ENCODE measurements at places on chromosomes 2 and 18.
A peak's percentile ranks its signal among the peaks of the same experiment; 100 is the strongest.

DNA sequence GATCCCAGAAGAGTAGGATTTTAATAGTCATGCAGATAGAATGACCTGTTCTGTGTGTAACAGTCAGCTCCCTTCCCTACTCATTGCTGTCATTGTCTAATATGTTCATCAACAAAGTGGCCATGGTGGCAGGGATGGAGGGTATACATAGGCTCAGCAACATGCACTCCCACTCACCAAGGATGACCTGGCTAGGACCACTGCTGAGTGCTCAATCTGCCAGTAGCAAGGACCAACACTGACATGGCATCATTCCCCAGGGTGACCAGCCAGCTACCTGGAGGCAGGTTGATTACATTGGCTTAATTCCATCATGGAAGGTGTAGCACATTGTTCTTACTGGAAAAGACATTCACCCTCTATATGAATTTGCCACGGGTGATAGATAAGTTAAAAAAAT is 401.7 kb upstream of the CELF4 start:
- DNase-seq: peak; percentile 97

GRCh38 chr2:42932271-42933151 is 140.1 kb upstream of the HAAO start:
- no peak for DNase-seq

DNA sequence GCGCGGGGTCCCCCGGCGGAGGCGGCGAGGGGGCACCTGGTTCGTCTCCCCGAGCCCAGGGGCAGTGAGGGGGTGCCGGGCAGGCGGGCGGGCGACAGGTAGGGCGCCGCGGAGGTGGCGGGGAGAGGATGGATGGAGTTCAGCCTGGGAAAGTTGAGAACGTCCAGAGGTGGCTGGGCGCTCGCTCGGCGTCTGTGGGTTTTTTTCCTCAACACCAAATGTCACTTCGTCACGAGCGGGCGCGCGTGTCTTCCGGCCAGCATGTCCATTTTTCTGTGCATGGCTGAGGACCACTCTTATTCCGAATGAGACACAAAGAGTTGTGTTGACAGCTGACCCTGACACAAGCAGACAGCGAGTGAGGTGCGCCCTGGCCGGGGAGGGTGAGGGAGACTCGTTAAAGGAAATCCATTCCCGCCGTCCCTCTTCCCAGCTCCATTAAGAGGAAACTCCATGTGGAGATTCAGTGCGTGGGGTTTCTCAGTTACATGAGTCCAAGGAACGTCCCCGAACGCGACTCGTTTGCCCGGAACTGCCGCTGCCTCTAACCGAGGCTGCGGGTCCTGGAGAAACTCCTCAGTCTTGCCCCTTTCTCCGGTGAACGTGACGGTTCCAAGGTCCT is 859 bp downstream of the GREB1L start:
- DNase-seq: no peak

- no peak for DNase-seq
These were observed 2.0 kb downstream of the FMNL2 start for GRCh38 chr2:152336854-152337510.

DNA sequence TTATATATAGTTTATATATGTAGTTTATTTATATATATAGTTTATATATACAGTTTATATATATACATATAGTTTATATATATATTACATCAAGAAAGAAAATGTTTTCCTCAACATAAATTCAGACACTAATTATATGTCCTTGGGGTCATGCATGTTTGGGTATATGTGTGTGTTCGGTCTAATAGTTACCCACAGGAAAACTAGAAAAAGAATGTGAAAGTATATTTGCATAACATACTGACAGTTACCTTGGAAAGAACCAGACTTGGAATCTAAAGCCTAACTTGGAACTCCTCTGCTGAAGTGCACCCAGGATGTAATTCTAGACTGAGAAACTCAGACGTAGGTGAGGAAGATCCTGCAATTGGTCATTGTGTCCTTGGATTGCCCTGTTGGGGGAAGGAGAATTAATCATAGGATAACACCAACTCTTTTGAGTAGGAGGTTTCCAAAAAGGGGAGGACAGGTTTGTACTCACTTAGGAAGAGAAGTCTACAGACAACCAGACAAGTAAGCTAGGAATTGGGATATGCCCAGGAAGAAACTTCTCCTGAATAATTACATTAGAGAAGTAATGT is 8.9 kb upstream of the SLC25A12 start:
- no peak for DNase-seq

DNA sequence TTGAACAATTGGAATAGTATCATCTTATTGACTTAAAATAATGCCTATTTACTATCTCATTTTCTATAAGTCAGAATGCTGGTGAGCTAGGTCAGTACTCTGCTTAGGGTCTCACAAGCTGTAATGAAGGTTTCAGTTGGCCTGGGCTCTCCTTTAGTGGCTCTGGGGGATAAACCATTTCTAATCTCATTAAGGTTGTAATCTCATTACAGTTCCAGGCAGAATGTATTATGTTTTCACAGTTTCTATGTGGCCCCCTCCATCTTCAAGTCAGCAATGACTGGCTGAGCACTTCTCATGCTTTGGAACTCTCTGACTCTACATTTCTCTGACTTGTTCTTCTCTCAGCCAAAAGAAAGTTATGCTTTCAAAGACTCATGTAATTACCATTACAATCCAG is 163.1 kb downstream of the CCDC178 start:
- no peak for DNase-seq

- DNase-seq: peak; percentile 95
These were observed 555 bp downstream of the TMEM18 start for GRCh38 chr2:676647-677055.

GRCh38 chr2:190805126-190805525 is 75.5 kb upstream of the GLS start:
- DNase-seq: no peak

DNA sequence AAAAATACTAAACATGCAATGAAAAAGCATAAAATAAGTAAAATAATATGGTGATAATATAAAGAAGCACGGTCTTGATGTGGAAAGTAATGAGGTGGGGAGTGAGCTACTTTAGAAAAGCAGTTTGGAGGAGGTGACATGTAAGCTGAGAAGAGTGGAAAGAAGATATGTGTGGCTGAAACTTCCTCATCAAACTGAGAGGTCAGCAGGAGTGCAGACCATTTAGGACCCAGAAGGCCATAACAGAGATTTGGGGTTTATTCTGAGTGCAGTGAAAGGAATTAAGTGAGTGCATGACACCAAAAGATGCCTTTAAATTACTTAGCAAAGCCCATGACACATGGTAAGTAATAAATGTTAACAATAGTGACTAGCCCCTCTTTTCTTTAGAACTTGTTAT is 24.4 kb upstream of the TMEM182 start:
- DNase-seq: no peak

DNA sequence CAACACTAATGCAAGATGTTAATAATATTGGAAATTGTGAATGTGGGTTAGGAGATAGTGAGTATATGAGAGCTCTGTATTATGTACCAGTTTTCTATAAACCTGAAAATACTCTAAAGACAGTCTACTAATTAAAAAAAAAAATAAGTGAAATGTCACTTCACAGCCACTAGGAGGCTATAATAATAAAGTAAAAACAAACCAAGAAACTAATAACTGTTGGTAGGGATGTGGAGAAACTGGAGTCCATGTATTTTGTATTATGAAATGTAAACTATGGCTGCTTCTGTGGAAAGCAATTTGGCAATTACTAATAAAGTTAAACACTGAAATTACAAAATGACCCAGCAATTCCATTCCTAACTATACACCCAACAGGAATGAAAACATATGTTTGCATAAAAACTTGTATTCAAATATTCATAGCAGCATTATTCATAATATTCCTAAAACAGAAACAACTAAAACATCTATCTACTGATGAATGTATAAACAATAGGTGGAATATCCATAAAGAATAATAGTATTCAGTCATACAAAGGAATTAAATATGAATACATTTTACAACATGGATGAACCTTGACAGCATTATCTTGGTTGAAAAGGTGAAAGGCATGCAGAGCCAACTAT is 36.2 kb downstream of the CCDC178 start:
- DNase-seq: no peak

DNA sequence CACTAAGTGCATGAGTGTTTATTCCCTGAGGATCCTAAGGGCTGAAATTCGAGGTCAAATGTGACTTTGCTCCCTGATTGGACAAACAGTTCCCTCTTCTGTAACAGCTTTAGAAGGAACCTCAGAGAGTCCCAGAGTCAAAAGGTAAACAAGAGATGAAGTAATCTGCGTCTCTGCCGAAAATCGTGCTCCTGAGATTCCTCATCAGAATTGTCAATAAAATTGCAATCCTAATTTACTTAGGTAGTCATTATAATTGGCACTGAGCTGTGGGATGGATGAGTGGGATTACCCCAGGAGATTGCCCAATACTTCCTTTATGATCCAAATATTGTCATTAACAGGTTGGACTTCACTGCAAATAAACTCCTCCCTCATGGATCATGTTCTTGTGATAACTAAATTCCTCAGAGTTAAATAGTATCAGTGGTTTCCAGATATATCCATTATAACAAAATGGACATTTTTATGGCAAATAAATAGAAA is 907 bp upstream of the SUCLG1 start:
- no peak for DNase-seq

GRCh38 chr2:219045937-219046550 is 4.7 kb upstream of the CFAP65 start:
- no peak for DNase-seq

GRCh38 chr2:28359222-28360057 is 33.2 kb upstream of the FOSL2 start:
- DNase-seq: no peak

DNA sequence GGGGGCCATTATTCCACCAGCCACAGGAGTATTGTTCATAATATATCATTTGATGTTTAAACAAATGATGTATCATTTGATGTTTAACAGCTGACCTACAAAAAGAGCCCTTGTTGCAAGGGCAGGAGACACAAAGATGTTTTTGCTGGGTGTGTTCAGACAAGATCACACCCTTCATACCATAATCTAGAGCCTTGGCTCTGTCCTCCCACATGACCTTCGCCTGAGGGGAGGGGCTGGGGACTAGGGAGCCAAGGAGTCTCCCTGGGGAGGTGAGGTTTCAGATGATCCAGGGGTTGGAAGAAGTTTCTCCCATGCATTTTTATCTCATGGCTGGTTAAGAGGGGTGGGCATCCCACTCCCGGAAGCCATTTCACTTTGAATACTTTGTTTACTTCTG is 33.5 kb downstream of the CDC42EP3 start:
- no peak for DNase-seq

- DNase-seq: no peak
These were observed 243.7 kb downstream of the LTBP1 start for GRCh38 chr2:33190393-33190937.

DNA sequence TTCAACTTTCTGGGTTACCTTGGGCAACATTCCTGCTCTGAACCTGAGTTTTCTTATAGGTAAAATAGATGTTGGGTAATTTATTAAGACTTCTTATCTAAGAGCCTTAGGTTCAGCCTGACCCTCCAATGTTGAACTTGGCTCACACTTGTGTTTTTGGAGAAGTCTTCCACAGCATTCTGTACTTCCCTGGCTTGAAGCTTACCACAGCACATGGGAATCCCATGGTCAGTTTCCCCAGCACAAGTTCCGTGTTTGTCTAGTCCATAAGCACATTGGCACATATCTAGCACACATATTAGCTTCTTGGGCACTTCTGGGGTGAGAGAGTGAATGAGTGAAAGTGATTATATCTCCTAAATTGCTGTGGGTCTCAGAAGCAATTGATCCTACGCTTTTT is 782.5 kb upstream of the HS6ST1 start:
- no peak for DNase-seq

GRCh38 chr2:145692971-145693478 is 1173.1 kb upstream of the ZEB2 start:
- no peak for DNase-seq

- no peak for DNase-seq
These were observed 35.6 kb upstream of the NDUFV2 start for GRCh38 chr18:9066817-9067306.

GRCh38 chr18:9094307-9095226 is 7.9 kb upstream of the NDUFV2 start:
- DNase-seq: no peak

- no peak for DNase-seq
These were observed 37.5 kb downstream of the NABP1 start for GRCh38 chr2:191715471-191715870.

DNA sequence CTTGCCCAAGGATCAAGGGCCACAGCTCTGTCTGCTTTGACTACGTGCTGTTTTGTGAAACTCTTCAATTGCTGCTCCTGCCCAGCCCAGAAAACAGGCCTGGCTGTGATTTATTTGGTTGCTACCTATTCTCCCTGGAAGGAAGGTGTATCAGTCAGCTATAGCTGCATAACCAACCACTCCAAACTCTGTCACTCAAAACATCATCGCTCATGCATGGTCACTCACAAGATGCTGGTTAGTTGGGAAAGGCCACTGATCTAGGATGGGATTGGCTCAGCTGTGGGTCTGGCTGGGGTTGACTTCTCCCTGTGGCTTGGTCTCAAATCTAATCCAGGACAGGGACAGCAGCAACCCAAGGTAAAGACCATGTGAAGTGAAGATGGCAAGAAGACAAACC is 14.6 kb downstream of the TEX51 start:
- no peak for DNase-seq

DNA sequence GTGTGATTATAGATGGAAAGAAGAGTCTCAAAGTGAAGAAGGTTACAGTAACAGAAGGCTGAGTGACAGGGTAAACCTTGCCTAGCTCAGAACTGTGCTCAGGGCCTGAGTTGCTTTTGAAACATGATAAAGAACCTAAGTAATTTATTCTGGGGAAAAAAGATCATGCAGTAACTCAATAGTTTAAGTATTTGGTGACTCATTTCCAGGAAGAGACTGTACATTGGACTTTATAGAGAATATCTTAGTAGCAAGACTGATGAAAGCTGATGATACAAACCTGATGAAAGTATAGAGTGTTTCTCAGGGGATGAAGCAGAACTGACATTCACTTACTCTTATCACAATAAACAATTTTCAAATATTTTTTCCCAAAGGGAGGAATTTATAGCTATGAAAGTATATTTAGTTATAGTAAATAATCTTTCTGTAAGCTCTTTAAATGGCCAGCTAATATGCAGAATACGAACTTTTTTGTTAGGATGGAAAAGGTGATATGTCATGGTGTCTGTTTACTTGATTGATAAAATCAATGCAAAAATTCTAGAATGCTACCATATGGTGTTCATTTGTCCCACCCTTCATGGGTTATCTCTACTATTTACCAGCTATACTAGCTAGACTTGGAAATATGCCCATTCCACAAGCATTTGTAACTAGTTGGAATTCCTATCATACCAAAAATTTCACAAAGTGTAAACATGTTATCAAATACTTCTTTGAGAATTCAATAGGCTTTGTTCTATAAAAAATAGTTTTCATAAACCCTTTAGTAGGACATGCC is 1265.5 kb upstream of the ACVR2A start:
- no peak for DNase-seq

Measured in cerebellar nuclear complex (tissue), 1 donor.